ENCODE measurements at places on chromosomes 3 and 15.
A peak's percentile ranks its signal among the peaks of the same experiment; 100 is the strongest.

DNA sequence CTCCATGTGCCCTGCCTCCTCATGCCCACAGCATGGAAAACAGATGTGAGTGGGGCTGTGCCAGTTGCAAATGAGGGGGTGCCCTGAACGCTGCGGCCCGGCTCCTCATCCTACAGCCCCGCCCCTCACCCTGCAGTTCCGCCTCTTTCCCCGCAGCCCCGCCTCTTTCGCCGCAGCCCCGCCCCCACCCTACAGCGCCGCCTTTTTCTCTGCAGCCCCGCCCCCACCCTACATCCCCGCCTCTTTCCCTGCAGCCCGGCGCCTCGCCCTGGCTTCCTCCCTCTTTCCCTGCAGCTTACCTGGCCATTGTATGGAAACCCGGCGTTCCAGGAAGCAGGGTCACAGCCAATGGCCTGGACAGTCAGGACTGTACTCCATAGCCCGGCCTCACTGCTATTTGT lies 284.9 kb downstream of the TLE3 start:
- no peak for DNase-seq

DNA sequence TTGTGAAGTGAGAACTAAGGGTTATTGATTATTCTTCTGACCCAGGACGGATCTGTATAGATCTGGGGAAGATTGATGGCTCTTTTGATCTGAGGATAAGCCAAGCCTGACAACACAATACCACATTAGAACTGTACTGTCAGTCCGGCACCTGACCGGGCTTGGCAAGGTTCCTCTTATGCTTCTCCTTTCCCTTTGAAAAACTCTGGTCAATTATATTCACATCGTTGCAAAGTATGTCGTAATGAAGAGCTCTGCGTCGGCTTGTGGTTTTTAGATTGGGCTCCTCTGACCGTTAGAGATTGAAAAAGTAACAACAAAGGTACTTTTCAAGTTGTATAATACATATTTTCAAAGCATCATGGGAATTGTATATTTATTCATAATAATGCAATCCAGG lies 389.8 kb downstream of the NR2F2 start:
- DNase-seq, result no peak

DNA sequence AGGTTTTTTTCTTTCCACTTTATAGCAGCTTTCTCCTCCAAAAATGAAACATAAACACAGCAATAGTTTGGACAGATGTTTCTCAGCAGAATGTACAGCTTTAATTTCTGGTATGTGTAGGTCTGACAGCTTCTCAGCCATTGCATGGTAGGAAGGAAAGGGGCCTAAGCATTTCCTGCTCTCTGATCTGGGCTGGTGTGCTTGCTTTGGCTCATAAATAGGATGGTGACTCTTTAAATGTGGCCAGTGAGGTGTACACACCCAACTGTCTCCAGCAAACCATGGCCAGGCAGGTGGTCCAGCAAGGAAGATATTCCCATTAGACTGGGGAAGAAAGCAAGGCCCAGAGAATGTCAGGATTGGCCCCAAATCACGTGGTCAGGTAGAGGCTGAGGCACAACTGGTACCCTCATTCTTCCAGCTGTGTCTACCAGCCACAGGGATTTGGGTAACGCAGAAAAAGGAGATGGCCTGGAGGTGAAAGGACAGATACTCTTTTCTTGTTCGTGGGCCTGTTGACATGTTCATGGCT lies 52.1 kb downstream of the ITGA11 start:
- DNase-seq, result no peak

DNA sequence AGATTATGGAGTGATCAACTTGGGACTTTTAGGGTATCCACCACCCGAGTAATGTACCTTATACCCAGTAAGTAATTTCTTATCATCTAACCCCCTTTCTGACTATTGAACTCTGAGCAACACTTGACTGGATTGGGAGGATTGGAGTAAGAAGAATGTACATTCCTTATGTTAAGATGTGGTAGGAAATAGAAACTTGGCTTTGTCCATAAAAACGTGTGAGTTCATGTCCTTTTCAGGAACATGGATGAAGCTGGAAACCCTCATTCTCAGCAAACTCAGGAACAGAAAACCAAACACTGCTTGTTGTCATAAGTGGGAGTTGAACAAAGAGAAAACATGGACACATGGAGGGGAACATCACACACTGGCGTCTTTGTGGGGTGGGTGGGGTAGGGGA lies 112.3 kb downstream of the PTPRG start:
- no peak for DNase-seq

DNA sequence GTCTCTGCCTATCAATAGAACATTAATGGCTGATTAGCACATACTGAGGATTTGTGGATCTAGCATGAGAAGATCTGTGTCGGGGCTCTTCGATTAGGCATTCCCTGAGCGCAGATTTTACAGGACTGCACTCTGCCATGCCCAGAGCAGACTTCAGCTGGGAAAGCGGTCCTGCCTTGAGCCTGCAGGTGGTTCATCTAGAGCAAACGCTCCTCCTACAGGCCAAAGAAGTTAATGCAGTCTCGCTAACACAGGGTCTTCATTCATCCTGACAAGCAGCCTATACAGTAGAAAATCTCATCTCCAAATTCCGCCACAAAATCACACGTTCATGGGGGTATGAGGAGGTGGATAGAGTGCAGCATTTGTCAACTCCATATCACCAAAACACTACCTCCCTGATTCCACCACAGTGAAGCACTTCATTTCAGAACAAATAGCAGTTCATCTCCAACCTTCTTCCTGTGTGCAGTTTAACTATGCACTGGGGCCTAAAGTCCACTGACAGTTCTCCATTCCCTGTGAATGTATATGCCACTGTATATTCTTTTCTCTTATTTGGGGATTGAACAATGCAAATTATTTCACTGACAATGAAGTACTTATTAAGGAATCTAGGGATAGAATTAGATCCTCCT lies 405.8 kb downstream of the IGSF11 start:
- peak; percentile 32 for DNase-seq

All from D721Med (cell line).